ENCODE measurements at places on chromosomes 3 and 15. TPM values are rescaled to one million over a fixed set of nuclear protein-coding genes. Genes with fewer than 3 reads are reported as not detected.

Gene ZNF80
- not detected for total RNA-seq

Gene C3orf49
- not detected for total RNA-seq

Gene GRK7
- not detected for total RNA-seq

Gene SRPRB
- 27.2 TPM for total RNA-seq

Gene NR2C2
- total RNA-seq = 28.6 TPM

Gene DNASE1L3
- 2.1 TPM for total RNA-seq

Gene SI
- not detected for total RNA-seq

Gene CHAC1
- total RNA-seq = 0.81 TPM

Gene LXN
- 3.9 TPM for total RNA-seq
